Heart right ventricle (tissue), 16 donors: ENCODE measurements at places on chromosomes 11 and 22. TPM values are rescaled to one million over a fixed set of nuclear protein-coding genes. Genes with fewer than 3 reads are reported as not detected.

ELFN2 gene
- not detected for total RNA-seq

OR2AT4 gene
- total RNA-seq = not detected

OR4D5 gene
- not detected for total RNA-seq

APOL5 gene
- total RNA-seq = not detected

CACNA1I gene
- total RNA-seq = 0.05 TPM

SLCO2B1 gene
- 18.2 TPM for total RNA-seq

HTR3B gene
- total RNA-seq = not detected

BCR gene
- total RNA-seq = 29.6 TPM

DDI1 gene
- total RNA-seq = not detected

SEPTIN3 gene
- not detected for total RNA-seq

TXN2 gene
- 125 TPM for total RNA-seq

LDLRAD3 gene
- total RNA-seq = 2.1 TPM

JAML gene
- total RNA-seq = 2.1 TPM

MMP12 gene
- total RNA-seq = not detected

DAGLA gene
- 1.8 TPM for total RNA-seq

OLFML1 gene
- 6.6 TPM for total RNA-seq

C22orf42 gene
- not detected for total RNA-seq

NPAS4 gene
- not detected for total RNA-seq
